Stimulated activated memory B cell treated with anti-CD40 and anti-IgM and Interleukin-4, amounts not matched to agents 10 μg/mL and 1 μg/mL and 100 μg/mL, for 72 hours (primary cell): ENCODE measurements at places on chromosomes 3 and 15.

DNA sequence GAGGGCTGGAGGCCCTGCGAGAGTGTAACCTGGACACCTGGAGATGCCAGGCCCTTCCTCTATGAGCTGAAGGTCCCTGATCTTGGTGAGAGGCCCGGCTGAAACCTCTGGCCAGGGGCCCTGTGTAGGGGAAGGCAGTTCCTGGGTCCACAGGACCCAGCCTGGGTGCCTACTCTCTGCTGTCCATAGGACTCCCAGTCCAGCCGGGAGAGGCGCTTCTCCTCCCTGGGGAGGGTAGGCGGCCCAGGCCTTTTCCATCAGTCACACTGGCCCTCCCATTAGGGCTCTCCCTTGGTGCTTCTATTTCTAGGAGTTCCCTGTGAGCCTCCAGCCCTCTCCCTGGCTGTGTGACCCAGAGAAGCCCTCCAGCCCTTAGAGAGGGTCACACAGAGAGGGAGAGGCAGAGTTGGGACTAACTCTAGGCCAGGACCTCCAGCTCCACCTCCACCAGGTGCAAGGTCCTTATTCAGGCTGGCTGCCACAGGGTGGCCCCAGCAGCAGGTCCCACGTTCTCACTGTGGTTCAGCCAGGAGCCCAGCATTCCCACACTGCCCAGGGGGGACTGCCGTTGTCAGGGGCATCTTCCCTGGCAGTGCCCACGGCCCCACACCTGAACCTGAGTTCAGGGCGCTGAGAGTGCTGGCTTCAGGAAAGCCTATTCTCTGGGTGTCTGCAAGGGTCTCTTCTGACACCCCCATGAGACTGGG is 146.8 kb downstream of the SMAD6 start:
- ATAC-seq: no peak

DNA sequence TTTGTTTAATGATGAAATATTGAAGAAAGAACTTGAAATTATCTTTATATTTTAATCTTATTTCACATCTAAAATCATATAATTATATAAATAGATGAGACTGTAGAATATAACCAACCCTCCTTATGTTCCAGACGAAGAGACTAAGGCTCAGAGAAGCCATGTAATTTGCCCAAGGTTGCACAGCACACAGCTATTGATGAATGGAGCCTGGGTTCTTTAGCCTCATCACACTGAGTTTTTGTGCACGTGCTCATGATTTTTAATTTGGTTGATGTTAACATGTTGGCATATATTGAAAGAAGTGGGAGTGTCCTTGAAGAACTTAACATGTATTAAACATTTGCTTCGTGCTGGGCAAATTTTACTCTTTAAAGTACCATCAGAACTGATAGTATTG is 151.6 kb downstream of the FNDC3B start:
- no peak for ATAC-seq

DNA sequence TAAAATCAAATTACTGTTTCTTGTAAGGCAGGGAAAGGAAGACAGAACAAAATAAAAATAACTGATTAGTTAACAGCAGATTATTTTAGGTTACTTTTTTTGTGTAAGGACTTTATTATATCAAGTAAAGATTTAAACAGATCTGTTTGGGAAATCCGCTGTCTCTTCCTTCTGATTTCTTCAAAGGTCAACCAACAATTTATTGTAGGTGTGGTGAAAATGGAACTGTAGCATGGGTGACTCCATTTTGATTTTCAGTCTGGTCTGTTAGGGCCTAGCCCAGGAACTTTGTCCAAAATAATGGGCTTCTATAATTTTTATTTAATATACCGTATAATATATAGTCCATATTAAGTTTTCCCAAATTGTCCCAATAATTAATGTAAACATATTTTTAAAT is 13.5 kb upstream of the IDH2 start:
- ATAC-seq: no peak

DNA sequence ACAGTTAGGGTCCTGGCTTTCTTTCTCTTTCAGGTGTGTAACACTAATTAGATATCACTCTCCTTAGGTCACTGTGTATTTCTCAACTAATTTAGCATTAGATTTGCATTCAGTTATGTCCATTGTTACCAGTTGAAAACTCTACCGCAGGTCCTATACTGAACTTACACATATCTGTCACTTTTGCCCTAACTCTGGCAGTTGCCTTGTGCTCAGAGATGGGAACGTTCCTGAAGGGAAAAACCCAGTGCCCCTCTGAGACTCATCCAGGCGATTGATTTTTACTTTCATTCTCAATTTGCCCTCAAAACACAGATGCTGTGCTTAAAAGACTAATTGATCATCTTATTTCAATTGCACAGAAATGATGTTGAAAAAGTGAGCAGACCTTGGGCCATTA is 249.1 kb downstream of the ALCAM start:
- no peak for ATAC-seq

DNA sequence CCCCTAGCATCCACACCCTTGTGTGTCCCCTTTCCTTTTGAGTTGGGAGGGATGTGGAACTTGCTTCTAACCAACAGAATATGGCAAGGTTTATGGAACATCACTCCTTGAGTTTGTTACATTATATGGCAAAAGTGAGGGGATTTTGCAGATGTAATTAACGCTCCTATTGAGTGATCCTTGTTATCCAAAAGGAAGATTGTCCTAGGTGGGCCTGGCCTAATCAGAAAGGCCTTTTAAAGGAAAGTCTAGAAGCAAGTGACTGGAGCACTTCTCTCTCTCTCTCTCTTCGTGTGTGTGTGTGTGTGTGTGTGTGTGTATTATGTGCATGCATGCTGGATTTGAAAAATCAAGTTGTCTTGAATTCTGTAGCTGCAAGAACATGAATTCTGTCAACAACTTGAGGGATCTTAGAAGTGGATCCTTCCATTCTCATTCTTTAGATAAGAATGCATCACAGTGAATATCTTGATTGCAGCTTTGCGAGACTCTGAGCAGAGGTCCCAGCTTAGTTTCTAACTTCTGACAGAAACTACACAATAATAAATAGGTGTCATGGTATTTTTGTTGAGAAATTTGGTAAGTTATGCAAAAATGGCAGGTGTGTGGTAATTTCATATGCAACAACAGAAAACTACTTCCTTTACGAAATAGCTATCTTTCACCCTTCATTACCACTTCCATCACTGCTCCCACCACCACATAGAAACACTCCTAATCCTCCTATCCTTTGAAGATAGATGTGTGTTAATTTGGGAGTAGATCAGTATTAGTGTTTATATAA is 360.9 kb upstream of the CBLB start:
- ATAC-seq: no peak

- ATAC-seq: no peak
Measured at GRCh38 chr15:39704689-39705088, 78.0 kb downstream of the FSIP1 start.

DNA sequence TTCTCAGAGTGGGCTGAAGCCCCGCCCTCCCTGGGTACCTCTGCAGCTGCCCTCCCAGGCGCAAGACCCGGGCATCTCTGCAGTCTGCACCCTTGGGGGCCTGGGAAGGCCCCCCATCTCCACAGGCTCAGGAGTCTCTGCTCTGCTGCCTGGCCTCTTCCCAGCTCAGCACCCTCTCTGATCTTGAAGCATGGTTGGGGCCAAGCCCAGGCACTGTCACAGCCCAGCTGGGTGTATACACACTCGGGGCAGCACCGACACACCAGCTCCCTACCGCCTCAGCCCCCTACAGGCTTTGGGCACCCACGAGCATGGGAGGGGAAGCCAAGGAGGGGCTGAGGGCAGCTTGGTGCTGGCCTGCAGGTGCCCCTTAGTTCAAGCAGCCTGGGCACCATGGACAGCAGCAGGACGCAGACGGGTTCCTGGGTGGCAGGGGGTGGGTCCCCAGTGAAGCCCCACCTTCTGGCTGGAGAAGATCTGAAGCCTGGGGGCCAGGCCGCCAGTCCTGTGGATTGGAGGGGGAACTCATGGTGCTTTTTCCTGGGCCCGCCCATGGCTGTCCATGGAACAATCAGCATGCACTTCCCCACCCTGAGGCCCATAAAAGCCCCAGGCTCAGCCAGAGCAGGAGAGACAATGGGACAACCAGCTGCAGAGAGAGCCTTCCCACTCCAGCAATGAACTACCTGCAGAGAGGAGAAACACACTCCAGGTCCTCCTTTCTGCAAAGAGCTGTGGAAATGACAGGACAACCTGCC is 170.6 kb downstream of the TJP1 start:
- ATAC-seq: peak; percentile 39

GRCh38 chr3:37935290-37935668 is 55.3 kb upstream of the VILL start:
- no peak for ATAC-seq

- no peak for ATAC-seq
Measured at GRCh38 chr3:100163787-100164186, 49.5 kb upstream of the FILIP1L start.

DNA sequence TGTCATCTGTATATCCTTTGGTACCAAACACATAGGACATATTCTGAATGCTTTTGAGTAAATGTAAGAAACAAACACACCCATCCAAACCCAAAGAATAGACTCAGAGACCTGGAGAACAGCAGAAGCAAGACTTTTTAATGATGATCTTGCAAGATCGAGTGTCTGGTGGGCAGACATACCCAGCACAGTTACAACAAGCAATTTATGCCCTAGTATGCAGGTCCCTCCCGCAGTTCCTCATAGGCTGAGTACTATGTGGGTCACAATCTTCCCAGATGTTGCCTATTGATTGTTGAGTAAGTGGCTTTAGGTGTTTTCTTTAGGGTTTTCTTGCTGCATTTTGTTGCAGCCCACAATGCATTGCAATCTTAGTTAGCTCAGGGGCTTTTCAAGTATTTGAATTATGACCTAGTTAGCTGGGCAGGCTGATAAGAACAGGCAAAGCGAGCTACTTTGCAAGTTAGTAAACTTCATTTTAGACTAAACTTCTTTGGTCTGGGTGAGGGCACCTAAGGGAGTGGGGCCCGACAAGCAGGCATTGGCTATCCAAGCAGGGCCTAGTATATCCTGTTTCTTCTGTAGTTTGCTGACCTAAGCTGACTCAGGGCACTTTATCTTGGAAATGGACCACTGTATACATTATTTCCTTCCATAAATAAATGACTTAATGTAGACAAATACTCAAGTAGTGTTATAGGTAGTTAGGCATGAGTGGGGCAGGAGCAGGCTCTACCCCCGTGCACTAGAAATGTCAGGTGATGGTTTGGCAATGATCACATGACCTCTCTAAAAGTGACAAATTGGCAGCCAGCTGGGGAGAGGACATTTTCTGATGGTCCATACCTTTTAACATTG is 87.3 kb upstream of the LIPC start:
- no peak for ATAC-seq

- no peak for ATAC-seq
Measured at GRCh38 chr3:62570888-62571287, 197.5 kb upstream of the FEZF2 start.

DNA sequence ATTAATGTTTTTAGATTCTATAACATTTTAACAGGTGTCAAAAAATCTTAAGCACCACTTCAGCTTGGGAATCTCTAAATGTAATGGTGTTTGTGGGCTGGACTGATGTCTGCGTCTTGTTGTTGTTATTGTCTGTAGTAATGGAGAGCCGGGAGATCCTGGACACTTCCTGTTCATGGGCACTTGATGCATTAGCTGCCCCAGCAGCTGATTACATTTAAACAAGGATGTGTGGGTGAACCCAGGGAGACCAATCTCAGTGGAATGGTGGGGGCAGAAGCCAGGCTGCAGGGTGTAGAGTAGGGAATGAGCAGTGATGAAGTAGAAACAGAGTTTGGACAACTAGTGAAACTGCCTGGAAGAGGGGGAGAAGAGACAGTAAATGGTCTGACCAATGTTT is 7.8 kb downstream of the CCR5AS start:
- ATAC-seq: no peak

- ATAC-seq: no peak
Measured at GRCh38 chr15:65303687-65304380, 643 bp upstream of the RNU5B-1 start.

DNA sequence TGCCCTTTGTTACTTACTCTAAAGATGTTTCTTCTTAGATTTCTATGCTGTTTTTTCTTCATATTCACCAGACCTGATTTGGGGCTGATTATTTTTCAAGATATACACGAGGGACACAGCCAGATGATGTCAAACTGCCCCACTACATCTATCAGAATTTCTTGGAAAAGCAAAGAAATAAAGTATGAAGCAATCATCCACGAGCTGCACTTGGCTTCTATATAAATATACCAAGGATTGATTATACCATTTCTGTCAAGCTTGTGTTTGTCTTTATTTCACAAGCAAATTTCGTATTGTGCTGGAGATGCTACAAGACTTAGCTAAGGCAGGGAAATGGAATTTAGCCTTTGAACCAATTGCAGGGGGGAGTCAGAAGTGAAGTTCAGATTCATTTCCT is 715.1 kb upstream of the NR2F2 start:
- ATAC-seq: no peak

- no peak for ATAC-seq
Measured at GRCh38 chr3:136974670-136975069, 16.9 kb downstream of the IL20RB start.

GRCh38 chr15:101306341-101307047 is 11.4 kb upstream of the SNRPA1 start:
- ATAC-seq: no peak

GRCh38 chr3:113565555-113565954 is 33.2 kb downstream of the SIDT1 start:
- no peak for ATAC-seq
